Activated CD8-positive, alpha-beta memory T cell treated with anti-CD3 and anti-CD28 coated beads for 4 hours (primary cell): ENCODE measurements at places on chromosomes 4 and X.
A peak's percentile ranks its signal among the peaks of the same experiment; 100 is the strongest.

DNA sequence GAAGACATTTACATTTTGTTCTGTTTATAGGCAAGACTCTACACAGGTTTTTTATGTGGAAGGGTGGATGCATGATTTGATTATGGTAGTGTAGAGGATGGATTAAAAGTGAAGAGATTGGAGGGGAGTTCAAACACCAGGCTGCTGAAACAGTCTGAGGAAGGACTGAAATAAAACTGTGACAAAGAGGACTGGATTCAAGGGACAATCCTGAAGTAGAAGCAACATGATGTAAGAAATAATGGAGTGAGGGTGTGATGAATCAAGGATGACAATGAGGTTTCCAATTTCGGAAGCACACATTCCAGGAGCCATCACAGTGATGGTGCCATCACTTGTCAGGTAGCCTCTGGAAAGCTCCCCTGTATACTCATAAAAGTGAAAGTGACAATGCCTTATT lies 103.5 kb downstream of the SYNPO2 start:
- no peak for DNase-seq

DNA sequence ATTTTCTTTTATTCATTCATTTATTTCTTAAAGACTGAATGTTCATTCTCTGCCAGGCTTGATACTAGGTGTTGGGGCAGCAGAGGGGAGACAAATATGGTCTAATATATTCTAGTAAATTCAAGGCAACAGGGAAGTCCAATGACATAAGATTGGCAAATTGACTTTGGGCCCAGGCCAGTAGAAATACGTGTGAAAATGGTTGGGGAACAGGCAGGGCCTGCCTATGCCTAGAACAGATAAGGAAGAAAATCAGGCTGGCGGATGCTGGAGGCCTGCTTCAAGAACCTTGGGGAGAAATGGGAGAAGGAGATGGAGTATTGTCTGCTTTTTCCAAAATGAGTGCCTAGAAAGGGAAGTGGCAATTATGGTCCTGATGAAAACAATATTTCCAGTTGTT lies 108.6 kb downstream of the RTL5 start:
- DNase-seq = no peak

- no peak for DNase-seq
Measured at GRCh38 chr4:72786401-72786990, 217.5 kb upstream of the ADAMTS3 start.

GRCh38 chr4:53432528-53433424 lies 55.3 kb downstream of the FIP1L1 start:
- DNase-seq = no peak

DNA sequence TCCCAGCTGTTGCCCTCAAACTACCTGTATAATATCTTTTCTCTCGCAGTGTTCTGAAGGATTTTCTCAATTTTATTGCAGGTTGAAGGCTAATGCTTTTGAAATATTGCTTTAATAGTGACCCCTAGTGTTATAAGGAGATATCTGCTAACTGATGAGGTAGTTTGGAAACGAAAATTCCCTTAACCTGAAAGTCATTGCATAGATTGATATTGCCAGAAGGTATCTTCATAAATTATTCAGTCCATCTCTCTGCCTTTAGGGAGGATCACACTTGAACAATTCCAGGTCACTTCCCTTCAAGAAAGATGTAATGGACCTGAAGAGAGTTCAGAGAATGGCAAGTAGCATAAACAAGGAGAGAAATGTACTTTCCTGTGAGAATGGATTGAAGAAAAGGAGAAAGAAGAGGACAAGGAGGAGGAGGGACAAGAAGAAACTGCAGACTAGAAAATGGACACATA lies 44.1 kb downstream of the TIGD4 start:
- no peak for DNase-seq

GRCh38 chr4:120821029-120821428 lies 101.5 kb downstream of the PRDM5 start:
- DNase-seq = no peak

- DNase-seq = no peak
Measured at GRCh38 chr4:84944947-84945346, 21.5 kb downstream of the WDFY3 start.

GRCh38 chrX:57121162-57121755 lies at the start of gene SPIN2B:
SPIN2B (minus strand) TSS chrX:57121548.
- DNase-seq = peak; percentile 62

- DNase-seq = peak; percentile 75
Measured at GRCh38 chrX:129781134-129781672, 1.5 kb downstream of the SASH3 start.

GRCh38 chr4:40808926-40809457 lies 59.2 kb downstream of the NSUN7 start:
- DNase-seq = no peak

DNA sequence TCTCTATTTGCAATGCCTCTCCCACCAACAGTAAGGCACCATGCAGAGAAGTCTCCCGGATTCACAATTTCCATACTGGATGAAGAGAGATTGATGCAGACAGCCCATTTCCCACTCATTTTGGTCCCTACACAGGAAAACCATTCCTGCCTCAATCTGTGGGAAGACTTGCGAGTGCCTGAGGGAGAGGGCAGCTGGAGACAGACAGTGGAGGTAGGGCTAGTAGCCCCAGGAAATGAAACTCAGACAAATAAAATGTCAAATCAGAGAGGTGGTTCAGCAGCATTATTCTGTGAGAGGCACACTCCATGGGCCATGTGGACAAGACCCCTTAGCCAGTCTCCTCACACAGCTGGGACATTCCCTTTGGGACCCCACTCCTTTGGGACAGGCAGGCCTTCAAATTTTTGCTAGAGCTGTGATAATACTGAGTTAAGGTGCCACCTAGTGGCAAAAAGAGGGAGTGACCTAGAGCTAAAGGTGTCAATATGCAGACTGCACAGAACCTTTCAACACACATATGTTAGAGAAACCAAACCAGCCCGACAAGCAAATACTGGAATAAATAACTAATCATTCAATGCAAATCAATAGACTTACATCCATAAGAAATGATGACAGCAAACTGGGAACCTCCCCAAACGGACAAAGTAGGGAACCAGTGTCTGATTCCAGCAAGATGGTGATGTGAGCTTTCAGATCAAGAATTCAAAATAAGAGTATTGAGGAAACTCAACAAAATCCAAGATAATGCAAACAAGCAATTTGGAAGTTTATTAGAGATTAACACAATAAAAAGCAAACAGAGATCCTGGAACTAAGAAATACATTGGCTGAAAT lies 1865.3 kb upstream of the AGA start:
- no peak for DNase-seq

DNA sequence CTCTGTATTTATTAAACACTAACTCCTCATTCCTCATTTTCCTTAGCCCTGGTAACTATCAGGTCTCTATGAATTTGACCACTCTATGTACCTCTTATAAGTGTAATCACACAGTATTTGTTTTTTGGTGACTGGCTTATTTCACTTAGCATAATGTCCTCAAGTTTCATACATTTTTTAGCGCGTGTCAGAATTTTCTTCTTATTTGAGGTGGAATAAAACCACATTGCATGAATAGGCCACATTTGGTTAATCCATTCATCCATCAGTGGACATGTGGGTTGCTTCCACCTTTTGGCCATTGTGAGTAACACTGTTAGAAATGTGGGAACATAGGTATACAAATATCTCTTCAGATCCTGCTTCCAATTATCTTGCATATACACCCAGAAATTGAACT lies 341.2 kb upstream of the BOD1L1 start:
- DNase-seq = no peak

- no peak for DNase-seq
Measured at GRCh38 chrX:18099745-18100144, 120.9 kb downstream of the BEND2 start.

- DNase-seq = no peak
Measured at GRCh38 chrX:25976683-25977310, 161.3 kb upstream of the MAGEB18 start.

DNA sequence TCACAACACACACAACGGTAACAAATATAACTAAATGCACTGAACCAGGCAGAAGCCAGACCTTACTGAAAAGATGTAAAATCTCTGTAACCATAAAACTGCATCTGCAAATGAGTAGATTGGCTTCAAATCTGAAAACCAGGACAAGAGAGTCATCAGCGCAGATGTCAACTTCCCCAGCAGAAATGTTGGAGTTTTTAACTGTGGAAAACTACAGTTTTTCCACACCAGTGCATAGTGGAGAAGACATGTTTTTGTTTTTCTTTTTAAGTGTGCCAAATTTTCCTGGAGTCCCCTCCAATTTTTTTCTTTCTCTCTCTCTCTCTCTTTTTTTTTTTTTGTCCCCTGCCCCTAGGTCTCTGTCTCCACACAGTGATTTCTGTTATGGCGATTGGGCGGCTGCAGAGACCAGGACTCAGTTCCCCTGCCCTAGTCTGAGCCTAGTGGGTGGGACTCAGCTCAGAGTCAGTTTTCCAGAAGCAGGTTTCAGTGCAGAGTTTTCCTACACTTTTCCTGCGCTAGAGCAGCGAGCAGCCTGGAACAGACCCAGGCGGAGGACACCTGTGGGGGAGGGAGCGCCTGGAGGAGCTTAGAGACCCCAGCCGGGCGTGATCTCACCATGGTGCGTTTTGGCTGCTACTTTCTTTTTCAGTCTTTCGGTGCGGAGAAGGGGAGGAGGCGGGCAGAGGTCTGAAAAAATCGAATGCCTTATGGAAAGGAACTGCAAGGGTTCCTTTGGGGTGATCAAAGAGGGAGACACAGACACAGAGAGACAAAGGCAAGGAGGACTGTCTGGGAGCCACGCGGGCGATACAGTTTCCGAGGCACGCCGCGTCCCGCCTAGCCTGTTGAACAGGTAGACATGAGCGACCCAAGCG lies at the start of gene GUCY1A1:
GUCY1A1 (plus strand) TSS at position 505 of the 878 bp plus-strand sequence. CDS start 30,020 bp downstream, outside the sequence.
- DNase-seq = no peak

- DNase-seq = peak; percentile 25
Measured at GRCh38 chr4:145098675-145099037, 545 bp downstream of the ABCE1 start.

GRCh38 chrX:43349363-43349762 lies 306.7 kb upstream of the MAOA start:
- DNase-seq = no peak

DNA sequence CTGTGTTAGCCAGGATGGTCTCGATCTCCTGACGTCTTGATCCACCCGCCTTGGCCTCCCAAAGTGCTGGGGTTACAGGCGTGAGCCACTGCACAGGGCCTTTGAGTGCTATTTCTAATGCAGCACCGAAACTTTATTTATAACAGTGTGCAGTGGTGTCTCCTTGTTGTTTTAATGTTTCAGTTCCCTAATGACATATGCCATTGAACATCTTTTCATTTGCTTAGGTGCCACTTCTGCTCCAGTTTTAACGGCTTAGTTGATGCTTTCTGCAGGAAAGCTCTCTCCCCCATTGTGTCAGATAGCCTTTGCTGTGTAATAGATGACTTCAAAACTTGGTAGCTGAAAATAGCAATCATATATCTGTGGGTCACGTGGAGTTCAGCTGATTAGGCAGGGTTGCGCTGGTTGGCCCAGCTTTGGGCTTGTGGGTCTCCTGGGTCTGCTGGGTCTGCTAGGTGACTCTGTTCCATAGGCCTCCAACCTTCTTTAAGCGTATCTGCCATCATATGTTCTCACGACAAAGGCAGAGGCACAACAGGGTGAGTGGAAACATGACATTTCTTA lies 76.4 kb upstream of the SHISA3 start:
- DNase-seq = no peak

DNA sequence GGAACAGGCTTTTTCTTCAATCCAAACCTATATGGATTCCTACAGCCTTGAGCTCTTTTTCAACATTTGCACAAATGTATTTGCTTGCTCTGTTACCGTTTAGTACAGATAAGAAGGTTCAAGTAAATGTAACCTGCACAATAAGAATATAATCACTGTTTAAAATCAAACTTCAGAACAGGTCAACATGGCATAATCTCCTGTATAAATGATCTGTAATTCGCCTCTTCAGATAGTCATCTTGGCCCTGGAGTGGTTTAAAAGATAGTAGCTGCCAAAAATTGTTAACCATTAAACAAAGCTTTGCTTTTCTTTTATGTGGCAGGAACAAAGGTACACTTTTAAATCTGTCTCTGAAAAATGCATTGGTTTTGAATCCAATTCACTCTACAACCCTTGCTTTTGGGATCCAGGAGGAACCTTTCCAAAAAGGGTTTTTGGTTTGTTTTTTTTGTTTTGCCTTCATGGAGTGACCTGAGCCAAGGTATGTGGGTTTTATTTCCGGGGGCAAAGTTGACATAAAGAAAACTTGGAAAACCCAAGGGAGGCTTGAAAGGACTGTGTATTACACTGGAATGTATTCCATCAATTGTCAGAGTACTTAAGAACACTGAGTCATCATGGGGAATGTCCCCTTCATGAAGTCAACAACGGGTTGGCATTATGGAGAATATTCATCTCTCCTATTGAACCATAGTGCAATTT lies 210.4 kb upstream of the HCCS start:
- DNase-seq = no peak

GRCh38 chr4:73392936-73393335 lies 11.2 kb upstream of the ALB start:
- no peak for DNase-seq

DNA sequence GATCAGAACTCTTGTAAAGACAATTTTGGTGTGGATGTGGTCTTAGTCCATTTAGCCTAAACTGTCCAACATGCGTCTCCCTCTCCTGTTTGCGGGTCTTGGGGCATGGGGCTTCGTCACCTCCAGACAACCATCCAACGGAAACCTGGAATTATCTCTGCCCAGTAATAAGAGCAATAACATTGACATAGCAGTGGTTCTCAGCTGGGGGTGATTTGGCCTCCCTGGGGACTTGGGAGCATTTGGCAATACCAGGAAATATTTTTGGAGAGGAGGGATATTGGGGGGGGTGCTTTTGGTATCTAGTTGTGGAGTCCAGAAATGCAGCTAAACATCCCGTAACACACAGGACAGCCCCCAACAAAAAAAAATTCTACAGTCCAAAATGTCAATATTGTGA lies 47.2 kb downstream of the SEL1L3 start:
- no peak for DNase-seq

DNA sequence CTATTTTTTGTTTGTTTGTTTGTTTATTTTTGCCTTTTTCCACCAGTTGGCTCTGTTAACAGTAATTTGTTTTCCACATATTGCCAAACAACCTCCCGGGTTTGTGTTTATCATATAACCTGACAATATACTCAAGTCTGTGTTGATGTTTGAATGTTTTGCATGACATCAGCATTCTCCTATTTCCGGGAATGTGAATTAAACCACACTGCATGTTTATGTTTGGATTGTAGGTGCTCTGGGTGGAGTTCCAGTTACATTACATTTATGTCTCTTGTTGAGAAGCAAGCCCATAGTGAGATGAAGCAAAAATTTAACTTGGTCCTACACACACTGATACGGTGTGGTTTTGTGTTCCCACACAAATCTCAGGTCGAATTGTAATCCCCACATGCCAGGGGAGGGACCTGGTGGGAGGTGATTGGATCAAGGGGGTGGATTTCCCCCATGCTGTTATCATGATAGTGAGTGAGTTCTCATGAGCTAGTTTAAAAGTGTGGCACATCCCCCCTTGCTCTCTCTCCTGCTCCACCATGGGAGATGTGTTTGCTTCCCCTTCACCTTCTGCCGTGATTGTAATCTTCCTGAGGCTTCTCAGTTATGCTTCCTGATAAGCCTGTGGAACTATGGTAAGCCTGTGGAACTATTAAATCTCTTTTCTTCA lies 54.4 kb upstream of the CLNK start:
- no peak for DNase-seq
